ENCODE measurements at places on chromosomes 4 and X.
A peak's percentile ranks its signal among the peaks of the same experiment; 100 is the strongest.

DNA sequence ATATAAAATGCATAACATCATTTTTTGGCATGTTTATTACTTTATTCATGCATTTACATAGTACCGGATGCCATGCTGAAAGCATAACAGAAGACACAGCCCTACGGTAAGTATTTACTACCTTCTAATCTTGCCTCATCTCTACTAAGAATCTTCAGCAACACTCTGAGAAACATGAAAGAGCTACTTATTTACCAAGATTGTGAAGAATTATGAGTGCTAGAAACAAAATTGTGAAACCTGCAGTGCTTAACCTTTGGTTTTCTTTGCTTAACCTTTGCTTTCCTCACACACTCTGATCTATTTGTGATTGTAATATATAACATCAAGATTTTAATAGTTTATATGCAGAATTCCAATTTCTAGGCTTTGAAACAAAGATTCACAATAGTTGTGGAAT lies 7.4 kb downstream of the ANTXR2 start:
- no peak for DNase-seq

GRCh38 chr4:99693140-99693539 lies 35.5 kb upstream of the C4orf54 start:
- no peak for DNase-seq

GRCh38 chrX:133495464-133496391 lies 80.4 kb upstream of the GPC4 start:
- DNase-seq, result no peak

DNA sequence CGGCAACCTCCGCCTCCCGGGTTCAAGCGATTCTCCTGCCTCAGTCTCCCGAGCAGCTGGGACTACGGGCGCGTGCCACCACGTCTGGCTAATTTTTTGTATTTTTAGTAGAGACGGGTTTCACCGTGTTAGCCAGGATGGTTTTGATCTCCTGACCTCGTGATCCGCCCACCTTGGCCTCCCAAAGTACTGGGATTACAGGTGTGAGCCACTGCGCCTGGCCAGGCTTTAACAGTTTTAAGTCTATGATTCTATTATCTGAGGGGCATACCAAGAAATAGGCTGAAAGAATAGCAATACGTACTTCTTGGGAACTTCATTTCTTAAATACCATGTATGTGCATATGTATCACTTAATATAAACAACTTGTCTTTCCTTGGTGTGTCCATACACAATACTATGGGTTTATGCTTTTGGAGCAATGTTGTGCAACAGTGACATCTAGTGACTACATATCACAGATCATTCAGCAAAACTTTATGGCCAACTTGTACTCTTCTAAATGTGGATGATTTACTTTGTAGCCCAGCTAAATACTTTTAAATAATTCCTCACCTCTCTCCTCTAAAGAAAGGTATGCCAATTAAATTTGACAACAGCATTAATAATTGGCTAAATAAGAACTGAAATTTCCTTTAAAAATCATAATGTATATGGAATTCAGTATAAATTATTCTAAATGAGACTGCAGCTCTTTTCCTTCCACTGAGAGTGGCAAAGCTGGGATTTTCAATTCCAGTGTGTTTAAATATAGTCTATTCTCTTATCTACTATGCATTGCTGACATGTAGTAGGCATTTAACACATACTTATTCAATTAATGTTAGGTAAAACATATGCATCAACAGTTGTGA lies 10.4 kb downstream of the SLC9B1 start:
- peak; percentile 83 for DNase-seq

DNA sequence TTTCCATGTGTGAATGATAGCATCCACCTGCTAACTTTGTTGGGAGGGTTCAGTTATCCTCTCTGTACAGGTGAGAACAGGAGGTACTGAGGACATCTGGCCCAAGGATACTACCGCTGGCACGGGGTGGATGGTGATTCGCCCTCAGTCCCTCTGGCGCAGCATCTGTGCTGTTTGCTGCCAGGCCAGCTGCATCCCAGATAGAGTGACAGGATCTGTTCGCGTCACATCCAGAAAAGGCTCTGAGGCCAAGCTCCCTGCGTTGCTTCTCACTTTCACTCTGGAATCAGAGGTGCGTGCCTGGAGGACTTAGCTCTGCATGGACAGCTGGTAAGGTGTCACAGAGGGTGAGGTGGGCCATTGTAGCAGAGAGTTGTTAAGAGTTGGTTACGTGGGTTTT lies 95.4 kb downstream of the TBL1X start:
- DNase-seq, result no peak

GRCh38 chr4:52979821-52980590 lies 117.9 kb downstream of the RASL11B start:
- DNase-seq, result no peak

DNA sequence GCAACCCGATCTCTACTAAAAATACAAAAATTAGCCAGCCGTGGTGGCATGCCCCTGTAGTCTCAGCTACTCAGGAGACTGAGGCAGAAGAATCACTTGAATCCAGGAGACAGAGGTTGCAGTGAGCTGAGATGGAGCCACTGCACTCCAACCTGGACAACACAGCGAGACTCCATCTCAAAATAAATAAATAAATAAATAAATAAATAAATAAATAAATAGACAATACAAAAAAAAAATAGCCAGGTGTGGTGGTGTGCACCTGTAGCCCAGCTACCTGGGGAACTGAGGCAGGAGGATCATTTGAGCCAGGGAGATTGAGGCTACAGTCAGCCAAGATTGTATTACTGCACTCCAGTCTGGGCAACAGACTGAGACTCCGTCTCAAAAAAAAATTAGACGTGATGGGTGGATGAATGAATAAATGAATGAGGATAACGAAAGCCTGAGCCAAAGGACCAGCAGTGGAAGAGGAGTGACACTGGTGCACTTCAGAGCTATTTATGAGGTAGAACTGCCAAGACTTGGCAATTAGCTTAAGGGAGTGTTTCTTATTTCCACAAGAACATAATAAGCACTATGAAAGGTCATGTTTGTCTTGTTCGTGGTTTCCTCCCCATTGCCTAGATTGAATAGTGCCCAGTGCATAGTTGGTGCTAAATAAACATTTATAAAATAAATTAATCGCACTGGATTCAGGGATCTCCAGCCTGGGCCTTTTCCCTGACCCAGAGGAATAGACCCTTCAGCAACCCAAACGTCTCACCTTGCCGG lies 232.2 kb downstream of the IDS start:
- DNase-seq, result no peak

DNA sequence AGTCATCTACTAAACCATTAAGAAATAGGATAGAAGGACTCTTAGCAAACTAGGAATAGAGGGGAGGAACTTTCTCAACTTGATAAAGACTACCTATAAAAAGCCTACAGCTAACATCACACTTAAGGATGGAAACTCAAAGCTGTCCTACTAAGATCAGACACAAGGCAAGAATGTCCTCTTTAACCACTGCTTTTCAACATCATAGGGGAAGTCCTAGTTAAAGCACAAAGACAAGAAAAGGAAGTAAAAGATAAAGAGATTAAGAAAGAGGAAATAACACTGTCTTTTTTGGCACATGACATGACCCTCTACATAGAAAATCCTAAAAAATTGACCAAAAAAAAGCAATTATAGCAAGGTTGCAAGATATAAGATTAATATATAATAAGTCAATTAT lies 136.6 kb downstream of the FBXW7 start:
- no peak for DNase-seq

- no peak for DNase-seq
Observed at GRCh38 chr4:80831383-80832361, 198.8 kb upstream of the BMP3 start.

GRCh38 chr4:677431-678293 lies 3.3 kb downstream of the MYL5 start:
- DNase-seq, result no peak

DNA sequence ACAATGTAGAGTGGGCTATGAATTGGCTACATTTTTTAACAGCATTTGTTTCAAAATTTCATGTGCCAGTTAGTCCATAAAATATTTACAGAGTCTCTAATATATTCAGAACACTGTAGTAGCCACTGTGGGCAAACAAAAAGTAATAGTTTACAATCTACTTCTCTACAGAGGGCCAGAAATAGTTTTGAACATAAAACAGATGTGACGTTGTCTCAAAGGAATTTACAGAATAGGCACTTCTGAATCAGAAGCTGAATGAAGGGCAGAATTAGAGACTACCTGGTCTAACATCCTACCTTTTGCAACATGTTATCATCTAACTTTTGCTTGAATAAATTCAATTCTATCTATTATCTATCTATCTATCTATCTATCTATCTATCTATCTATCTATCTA lies 811.9 kb upstream of the EPHA5 start:
- no peak for DNase-seq

DNA sequence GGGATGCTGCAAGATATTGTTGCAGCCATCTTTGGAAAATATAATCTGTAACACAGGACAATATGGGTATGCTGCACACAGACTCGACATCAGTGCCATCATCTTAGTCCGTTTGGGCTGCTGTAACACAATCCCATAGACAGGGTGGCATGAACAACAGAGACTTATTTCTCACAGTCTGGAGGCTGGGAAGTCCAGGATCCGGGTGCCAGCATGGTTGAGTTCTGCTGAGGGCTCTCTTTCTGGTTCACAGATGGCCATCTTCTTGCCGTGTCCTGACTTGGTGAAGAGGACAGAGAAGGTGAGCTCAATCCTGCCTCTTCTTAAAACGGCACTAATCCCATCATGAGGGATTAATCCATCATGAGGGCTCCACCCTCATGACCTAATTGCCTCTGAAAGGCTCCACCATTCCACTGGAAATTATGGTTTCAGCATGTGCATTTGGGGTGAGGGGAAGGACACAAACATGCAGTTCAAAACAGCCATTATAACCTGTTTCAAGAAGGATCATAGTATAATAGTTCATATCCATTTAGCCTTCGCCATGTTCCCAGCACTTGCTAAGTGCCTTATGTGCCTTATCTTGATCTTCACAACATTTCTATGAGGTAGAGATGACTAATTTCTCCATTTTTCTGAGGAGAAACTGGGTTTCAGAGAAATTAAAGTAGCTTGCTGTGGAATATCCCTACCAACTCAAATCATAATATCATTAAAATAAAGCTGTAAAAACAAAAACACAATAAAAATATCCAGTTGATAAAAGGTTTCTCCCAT lies 27.9 kb upstream of the SPP1 start:
- no peak for DNase-seq
